ENCODE measurements at places on chromosomes 13 and 19.

GRCh38 chr13:107580741-107581412, 634.5 kb downstream of the LIG4 start:
- no peak for DNase-seq

DNA sequence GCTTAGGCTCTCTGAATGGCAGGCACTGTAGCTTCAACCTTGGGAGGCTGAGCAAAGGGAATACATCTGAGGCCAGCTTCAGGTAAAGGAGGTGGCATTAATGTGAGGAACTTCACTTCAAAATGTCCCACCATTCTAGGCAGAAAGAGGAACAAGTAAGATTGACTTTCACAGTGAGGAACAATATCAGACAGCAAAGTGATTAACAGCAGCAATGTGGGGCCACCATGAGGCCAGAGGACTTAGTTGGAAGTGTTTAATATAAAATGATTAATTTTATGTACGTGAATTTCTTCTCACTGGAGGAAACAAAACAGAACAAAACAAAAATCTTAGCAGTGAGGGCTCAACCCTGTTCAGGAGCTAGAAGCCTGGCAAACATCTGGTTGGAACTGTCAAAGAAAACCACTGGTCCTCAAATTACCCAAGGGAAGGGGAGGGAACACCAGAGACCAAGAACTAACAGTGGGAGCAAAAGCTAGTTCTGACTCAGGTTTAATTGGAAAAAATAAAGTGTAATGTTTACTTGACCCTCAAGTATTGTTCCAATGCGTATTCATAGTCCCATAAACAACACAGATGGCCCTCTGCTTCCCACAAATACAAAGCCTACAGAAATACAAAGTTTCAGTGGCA, 43.9 kb upstream of the FRY start:
- DNase-seq: peak; percentile 2

DNA sequence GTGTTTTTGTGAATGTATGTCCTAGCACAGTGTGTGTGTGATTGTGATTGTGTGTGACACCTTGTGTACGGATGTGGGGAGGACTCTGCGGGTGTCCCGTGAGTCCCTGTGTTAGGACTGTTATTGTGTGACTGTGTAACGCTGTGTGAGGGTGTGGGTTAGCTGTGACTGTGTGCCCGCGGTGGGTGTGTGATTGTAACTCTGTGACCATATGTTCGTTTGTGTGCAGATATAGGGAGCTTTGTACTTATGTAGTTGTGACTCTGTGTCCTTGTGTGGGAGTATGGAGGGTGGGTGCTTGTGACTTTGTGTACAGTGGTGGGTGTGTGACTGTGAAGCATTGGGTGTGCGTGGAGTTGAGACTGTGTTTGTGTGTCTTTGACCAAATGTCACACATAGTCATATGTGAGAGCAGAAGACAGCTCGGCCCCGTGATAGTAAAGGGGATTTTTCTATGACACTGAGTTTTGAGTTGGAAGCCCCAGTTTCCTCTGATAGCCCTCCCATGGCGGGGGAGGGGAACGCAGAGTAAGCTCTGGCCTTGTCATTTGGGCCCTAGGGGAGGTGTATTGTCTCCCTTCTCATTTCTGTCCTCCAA, 949 bp upstream of the ZNF260 start:
- peak; percentile 21 for DNase-seq

DNA sequence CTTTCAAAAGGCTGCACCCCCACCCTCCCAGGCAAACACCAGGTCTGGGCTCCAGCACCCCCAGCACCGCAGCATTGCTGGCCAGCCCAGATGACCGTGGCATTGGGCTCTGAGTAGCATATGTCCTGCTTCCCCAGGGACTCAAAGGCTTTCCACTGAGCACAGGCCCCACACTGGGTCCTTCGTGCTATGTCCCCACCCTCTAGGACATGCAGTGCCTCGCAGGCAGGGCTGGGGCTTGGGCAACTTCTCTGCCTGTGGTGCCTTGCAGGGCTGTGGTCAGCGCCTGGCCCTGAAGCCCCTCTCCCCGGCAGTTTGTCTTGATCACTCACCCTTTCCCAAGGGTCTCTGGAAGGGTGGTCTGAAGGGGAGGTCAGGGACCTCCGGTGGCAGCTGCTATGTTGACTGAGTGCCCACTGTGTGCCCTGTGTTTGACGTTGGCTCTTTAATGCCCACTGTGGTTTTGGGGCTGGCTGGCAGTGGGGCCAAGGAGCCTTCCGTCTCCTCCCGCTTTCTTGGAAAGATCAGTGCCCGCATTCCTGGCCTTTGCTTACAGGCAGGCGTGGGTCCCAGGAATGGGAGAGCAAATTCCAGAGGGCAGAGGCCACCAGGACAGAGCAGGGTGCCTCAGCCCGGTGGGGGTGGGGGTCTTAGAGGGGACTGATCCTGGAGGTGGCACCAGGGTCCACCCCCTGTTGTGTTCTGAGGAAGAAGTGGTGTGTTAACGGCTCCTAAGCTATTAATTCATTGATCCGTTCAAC, 20.3 kb upstream of the CRTC1 start:
- DNase-seq: no peak

- DNase-seq: no peak
These were observed 11.9 kb downstream of the UNC13A start for GRCh38 chr19:17676295-17676694.

GRCh38 chr19:2214251-2214650, 21.9 kb downstream of the PLEKHJ1 start:
- DNase-seq: no peak

DNA sequence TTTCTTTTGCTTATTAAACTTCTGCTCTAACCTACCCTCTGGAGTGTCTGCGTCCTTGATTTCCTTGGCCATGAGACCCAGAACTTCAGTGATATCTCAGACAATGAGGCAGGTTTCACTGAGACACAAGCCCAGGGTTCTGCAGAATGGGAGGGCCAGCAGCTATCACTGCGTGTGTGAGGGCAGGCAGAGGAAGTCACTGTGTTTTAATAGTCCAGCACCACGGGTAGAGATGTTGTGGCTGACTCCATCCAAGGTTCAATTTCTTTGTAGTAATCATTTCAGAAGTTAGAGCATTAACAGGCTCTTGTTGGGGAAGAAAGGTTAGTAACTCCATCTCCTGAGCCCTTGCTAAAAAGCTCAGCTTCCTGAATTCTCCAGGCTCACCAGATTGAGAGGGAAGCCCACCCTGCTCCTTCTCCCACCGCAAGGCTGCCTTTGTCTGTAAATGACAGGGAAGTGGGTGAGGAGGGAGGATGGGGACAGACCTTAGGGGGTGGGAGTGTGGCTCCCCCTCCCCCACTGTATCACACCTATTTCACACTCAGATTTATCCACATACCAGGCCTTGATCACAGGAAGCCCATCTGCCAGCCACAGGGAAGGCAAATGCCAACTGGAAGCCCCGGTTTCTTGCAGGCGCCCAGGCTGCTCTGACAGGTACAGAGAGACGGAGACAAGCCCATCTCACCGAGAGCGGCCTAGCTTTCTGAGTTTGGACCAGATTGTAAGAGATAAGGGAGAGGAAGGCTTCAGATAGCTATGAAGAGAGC, 2.1 kb downstream of the C19orf12 start:
- no peak for DNase-seq

DNA sequence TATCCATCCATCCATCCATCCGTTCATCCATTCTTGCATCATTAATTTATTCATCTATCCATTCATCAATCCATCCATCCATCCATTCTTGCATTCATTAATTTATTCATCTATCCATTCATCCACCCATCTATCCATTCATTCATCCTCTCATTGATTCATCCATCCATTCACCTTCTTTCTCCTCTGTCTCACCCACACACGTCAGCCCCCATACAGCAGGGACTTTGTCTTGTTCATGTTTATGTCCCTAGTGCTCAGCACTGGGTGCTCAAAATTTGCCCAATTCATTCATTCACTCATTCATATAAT, 683 bp upstream of the AP1M2 start:
- DNase-seq: no peak

DNA sequence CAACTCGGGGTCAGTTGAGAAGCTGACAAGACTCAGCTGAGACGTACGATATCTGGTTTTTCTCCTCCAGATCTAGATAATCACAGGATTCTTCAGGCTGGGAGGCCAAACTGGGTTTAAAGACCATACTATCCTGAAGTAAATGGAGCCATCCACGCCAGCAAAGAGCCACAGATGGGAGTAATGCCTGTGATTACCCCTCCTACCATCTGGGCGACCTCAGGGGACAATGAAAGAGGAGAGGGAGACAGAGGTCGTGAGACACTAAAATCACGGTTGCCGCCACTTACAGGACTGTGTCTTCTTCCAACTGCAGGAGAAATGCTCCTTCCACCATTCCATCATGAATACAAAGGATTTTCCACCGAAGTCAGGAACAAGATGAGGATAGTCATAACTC, 3.1 kb upstream of the NLRP13 start:
- DNase-seq: no peak

DNA sequence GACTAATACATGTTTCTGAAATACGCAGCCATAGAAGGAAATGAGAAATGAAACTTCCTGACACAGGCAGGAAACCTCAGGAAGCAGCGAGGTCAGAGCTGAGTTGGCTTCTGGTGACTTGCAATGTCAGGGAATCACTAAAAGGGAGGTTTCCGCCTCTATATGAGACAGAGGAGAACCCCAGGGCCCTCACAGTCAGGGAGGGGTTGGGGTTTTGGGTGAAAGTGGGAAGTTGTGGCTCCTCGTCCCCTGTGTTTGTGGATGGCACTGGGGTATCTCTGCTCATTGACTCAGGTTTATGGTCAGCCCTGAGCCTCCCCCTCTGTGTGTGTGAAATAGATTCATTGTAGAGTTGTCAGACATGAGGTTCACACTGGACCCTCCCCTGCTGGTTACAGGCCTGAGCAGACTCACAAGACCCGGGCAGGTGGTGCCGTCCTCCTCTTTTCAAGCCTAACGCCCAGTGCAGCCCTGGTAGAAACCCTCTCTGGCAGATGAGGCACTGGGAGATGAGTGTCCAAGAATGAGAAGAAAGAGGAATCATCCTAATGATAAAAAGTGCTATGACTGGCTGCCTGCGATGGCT, 5.5 kb upstream of the LILRA6 start:
- peak; percentile 41 for DNase-seq

DNA sequence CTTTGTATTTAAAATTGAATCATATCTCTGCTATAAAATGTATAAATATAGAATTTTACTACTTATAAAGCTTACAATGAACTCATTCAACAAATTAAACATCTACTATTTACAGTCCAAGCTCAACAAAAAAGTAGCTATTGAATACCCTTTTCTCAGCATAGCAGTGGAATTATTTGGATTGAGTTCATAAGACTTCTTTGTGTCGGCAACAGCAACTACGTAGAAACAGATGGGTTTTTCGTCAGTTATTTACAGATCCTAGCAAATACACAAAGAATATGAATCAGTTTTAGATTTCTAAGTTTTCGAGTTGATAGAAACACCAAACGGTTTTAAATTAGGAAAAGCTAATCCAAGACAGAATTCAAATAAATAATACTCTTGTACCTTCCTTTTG, 10.4 kb upstream of the NEK3 start:
- no peak for DNase-seq

GRCh38 chr13:113881614-113882266, 17.9 kb upstream of the GAS6 start:
- no peak for DNase-seq

DNA sequence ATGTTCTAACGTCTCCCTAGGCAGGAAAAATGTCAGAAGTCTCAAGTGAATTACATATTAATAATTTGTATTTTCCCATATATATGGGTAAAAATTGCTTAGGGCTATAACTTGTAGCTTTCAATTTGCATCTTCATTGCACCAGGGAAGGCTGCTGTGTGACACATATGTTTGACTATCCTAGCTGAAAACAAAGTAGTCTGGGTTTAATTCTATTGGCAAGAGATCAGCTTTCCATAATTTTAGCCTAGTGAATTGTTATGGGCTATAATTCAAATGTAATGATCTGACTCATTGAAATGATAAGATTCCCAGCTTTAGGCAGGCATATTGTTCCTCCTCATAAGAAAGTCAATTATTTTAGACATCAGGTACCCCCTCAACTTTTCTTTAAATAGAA, 553.1 kb downstream of the DCT start:
- no peak for DNase-seq

DNA sequence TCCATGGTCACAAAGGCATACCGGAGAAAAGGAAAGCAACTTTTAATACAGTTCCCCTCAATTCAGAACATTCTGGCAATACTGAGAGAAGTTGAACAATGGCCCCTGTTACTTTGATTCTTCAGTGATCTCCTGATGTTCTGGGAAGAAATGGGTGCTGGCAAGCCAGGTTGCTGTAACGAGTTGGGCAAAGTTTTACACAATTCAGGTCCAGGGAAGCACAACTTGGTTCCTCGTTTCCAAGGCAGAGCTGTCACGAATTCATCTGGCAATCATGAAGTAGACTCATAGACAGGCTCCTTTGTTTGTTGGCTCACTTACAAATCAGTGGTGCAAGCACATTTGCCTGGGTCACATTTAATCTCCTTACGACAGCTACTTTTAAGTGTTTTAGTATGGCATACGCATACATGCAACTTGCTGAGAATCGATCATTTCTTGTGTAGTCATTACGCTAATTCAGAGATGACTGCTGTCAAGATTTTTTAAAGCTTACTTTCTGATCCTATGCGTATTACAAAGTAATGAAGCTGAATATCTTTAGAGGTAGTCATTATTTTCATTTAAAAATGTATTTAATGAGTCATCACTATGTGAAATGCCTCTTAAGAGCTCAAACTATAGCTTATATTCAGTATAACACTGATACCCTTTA, 174.7 kb downstream of the GPC5 start:
- no peak for DNase-seq

DNA sequence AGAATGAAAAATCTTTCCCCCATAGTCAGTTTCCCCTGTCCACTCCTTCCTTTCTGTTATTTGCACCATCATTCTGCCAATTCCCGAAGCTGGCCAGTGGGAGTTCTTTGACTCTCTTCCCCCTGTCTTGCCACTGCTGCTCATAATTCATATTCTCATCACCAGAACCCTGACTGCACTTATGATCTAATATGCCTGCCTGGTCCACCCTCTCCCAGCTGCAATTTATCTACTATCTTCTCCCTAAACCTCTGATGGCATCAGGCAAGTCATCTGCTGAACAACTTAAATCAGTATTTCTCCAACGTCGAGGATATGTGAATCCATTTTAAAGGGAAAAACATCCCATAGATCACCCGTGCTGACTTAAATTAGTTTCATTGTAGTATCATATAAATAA, 458.0 kb upstream of the GPC6 start:
- no peak for DNase-seq

- DNase-seq: no peak
These were observed 99.3 kb downstream of the DHRS12 start for GRCh38 chr13:51704399-51705313.

GRCh38 chr13:44199627-44200207, 173.9 kb upstream of the SERP2 start:
- no peak for DNase-seq

GRCh38 chr13:106405731-106406130, 129.7 kb downstream of the EFNB2 start:
- DNase-seq: no peak

- no peak for DNase-seq
These were observed 82.5 kb upstream of the MYCBP2 start for GRCh38 chr13:77409412-77409811.
